ENCODE measurements at places on chromosomes 16 and 17.

DNA sequence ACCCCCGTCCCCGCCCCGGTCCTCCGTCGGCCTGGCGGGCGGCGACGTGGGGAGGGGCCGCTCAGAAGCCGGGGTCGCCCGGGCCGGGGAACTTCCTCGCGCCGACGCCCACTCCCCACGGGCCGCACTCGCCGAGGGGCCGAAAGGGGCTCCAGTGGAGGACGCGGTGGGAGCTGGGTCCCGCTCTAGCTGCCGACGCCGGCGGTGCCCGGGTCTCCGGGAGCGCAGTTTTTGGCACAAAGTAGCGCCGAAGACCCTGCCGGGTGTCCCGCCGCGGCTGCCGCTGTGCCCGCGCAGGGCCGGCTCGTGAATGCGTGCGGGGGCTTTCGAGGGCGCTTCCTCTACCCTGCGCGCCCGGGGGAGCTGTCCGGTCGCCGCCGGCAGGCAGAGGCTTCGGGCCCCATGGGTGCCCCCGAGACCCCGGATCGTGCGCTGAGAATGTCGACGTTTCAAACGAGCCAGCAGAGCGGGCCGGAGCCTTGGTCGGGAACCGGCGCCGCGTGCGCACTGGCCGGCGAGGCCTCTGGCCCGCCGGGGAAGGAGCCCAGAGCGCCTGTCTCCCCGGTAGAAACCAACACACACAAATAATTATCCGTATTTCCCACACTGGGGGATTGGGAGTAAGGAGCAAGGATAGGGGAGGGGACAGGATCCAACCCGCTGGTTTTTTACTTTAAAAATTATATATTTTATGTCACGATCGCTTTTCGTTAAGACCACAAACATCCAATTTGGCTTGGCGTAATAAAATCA lies 46.6 kb upstream of the SLC38A10 start:
- no peak for DNase-seq

DNA sequence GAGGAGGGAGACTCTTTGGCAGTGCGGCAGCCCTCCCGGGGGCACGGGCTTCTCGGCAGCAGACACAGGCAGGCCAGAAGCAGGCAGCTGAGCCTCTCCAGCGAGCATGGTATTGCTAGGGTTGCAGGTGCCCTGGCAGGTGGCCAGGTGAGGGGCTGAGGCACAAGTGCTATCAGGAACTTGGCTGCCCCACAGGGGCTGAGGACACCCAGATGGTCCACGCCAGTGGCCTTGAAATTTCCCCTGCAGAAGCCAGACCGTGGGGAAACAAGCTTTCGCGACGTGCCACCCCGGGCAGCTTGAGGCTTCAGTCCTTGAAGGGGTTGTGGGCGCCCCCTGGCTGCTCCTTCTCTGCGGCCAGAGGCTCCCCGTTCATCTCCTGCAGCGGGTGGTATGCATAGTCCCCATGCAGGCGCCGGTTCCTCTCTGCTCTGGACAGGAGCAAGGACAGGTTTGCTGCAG lies 8.5 kb downstream of the NAGPA start:
- DNase-seq: no peak

DNA sequence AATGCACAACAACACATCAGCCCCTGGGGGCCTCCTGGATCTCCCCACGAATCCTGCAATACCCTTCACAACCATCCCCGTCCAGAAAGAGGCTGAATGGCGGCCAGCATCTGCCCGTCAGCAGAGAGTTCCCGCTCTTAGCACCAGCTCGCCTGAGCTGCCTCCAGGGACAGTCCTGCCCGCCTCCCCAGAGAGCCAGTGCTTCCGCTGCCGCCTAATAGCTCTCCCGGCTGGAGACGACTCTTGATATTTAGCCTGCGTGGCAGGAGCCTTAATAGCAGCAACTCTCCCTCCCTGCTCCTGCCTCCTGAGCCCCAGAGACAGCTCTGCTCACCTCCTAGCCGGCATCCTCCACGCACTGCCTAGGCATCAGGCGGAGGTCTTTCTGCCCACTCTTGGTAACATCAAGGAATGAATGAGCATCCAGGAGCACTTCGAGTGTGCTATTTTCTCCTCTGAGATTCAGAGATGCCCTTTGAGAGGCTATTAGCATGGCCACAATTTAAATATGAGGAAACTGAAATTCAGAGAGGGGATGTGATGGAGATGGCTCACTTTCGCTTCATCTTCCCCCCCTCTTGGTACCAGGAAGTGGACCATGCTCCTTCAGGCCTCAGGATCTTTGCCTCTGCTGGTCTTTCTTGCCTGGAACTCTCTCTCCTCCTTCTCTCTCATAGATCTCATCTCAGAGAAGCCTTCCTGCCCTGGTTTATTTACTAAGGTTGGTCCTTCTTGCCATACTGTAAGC lies 67.9 kb downstream of the RAI1 start:
- DNase-seq: no peak

DNA sequence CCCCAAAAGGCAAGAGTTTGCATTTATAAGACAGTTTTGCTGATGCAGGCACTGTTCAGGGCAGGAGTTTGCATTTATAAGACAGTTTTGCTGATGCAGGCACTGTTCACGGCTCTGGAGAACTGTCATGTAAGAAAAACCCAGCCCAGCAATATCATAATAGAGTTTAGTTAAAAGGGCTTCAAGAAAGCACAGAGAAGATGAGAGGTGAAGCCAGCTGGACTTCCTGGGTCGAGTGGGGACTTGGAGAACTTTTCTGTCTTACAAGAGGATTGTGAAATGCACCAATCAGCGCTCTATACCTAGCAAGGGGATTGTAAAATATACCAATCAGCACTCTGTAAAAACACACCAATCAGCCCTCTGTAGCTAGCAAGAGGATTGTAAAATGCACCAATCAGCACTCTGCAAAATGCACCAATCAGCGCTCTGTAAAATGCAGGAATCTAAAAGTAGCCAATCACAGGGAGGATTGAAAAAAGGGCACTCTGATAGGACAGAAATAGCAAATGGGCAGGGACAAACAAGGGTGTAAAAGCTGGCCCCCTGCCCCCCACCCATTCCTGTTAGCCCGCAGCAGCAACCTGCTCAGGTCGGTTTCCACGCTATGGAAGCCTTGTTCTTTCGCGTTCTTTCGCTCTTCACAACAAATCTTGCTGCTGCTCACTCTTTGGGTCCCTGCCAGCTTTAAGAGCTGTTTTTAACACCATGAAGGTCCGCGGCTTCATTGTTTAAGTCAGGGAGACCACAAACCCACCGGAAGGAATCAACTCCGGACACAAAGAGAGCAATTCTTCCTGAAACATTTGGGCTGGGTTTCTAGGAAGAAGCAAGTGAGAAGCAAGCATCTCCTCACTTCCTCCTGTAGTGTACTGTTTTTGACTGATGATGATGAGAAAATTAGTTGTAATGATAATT lies 1.8 kb upstream of the CBX1 start:
- no peak for DNase-seq

GRCh38 chr16:88719267-88719932 lies 13.1 kb downstream of the CTU2 start:
- DNase-seq: no peak

DNA sequence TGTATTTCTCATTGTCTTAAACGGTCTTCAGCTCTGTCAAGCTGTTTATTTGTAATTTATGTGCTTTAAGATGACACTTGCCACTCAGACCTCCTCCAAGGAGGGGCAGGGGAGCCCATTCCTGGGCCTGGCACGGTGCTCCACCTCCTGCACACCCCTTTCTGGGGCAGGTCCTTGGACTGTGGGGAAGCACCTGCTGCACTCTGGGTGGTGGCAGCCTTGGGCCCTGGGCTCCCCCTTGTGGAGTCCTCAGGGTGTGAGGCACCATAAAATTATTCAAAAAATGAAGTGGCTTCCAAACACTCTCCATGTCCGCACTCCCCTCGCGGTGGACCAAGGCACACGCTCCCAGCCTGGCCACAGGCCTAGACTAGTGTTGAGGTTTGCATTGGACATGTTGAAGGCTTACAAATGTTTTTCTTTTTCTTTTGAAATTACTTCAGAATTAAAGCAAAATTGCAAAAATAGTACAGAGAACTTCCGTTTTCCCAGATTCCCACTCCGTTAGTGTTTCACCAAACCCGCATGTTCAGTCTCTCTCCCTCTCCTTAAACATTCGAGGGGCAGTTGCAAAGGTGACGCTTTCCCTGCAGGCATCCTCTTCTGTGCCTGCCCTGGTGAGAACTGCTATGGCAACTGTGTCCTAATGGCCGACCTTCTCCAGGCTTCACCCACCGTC lies 32.4 kb downstream of the FOXK2 start:
- DNase-seq: peak; percentile 72

Data from stimulated activated naive CD4-positive, alpha-beta T cell treated with Interleukin-2 at 50 U/mL for 16 hours (primary cell).